HuH-7.5 (cell line): ENCODE measurements at places on chromosomes 7 and 10.

DNA sequence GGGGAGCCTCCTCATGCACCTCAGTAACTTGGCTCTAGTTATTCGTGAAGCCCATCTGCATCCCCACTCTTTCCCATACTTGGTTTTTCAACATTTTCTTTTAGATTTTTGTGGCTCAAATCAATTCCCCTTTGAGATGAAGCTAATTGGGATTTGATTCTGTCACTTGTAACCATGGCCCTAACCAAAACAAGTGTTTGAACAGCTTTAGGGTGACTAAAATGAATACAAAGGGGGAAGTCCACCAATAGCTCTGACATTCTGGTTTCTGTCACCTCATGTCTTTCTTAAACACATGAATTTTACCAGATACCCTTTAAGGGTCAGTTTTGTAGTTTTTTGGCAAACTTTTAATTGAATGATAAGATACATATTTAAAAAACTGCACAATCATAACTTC lies 87.0 kb downstream of the PCGF5 start:
- DNase-seq: no peak

DNA sequence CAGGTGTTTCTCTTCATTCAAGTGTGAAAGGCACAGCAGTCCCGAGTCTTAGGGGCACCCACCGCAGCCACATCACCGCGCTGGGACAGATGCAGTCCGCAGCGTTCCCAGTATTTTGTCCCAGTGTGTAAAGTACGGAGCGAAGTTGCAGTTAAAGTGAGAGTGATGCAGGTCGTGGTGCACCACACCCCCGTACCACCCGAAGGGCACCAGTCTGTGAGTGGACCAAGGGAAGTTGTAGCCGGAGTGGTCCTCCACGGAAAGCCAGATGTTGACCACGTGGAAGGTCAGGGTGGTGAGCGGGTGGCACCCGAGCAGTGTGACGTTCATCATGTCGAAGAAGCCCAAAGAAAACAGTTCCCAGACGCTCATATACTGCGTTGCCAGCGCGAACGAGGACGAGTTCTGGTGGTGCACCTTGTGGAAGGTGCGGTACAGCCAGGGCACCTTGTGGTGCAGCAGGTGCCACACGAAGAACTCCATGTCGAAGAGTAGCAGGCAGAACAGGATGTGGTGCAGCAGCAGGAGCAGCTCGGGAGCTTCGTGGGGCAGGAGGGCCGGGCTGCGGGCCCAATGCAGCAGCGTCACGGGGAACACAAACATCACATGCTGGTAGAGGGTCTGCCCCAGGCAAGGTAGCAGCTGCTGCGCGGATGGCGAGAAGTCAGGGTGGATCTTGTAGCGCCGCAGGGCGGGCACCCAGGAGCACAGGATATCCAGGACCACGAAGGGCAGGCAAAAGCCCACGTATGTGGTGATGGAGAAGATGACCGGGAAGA lies 526 bp downstream of the CH25H start:
- no peak for DNase-seq

DNA sequence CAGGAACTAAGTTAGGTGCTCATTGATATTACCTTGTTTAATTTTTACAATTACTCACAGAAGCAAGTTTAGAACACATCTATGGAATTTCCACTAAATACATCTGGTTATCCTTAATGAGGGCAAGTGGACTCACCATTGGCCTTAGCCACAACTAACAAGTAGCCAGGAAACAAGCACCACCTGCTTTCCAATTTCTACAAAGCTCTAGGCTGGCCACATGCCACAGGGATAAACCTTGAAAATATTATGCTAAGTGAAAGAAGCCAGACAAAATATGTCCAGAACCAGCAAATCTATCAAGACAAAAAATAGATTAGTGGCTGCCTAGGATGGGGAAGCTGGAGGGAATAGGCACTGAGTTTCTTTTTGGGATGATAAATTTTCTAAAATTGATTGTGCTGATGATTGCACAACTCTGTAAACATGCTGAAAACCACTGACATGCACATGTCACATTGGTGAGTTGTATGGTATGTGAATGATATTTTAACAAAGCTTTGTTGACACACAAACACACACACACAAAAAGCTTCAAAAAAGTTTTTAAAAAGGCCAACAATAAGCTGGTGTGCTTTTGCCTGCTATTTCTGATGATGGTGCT lies 179.4 kb downstream of the CPEB3 start:
- DNase-seq: no peak

DNA sequence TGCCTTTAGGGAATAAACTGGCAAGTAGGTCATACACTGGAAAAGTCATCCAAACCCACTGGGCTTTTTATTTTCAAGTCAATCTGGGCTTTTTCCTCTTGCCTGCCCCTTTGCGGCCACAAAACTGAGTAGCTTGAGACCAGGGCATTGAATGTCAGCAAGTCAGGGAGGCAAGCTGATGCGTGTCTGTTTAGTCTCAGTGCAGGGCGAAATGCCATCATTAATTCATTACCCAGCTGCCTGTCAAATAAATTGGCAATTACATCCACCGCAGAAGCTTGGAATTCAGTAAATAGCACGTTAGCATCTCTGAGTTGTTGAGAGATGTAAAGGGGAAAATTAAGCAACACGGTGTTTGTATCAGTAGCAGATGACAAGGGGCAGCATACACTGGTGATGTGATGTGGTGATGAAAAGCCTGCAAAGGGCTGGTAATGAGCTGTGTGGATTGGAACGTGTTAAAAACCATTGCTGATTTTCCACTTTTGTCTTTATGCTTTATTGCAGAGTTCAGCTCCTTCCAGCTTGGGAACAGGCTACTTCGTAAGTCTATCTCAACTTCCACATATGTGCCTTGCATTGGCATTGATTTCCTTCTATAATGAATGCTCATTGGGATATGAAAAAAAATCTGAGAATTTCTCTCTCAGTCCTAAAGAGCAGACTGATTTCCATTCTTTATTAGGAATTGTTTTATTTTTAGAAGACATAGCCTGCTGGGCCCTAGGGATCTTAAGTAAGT lies 535.9 kb downstream of the AUTS2 start:
- DNase-seq: no peak

DNA sequence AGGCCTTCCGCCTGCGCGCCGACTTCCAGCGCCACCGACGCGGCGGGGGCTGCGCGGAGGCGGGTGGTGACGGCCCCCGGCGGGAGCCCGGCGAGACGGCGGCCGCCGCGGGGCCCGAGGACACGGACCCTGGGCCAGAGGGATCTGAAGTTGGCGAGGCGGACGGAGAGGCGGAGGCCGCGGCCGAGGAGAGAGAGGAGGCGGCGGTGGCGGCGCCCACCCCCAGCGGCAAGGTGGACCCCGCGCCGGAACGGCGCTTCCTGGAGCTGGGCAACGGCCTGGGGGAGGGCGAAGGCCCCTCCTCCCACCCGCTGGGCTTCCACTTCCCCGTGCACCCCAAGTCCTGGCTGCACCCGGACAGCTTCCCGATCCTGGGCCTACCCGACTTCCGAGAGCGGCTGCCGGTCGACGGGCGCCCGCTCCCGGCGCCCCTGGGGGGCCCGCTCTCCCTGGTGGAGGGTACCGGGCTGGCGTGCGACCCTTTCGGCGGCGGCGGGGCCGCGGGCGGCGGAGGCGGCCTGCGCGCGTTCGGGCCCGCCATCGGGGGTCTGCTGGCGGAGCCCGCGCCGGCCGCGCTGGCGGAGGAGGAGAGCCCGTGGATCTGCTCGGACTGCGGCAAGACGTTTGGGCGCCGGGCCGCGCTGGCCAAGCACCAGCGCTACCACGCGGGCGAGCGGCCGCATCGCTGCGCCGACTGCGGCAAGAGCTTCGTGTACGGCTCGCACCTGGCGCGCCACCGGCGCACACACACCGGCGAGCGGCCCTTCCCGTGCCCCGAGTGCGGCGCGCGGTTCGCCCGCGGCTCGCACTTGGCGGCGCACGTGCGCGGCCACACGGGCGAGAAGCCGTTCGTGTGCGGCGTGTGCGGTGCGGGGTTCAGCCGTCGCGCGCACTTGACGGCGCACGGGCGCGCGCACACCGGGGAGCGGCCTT lies 16.2 kb downstream of the ZNF316 start:
- DNase-seq: peak; percentile 45

DNA sequence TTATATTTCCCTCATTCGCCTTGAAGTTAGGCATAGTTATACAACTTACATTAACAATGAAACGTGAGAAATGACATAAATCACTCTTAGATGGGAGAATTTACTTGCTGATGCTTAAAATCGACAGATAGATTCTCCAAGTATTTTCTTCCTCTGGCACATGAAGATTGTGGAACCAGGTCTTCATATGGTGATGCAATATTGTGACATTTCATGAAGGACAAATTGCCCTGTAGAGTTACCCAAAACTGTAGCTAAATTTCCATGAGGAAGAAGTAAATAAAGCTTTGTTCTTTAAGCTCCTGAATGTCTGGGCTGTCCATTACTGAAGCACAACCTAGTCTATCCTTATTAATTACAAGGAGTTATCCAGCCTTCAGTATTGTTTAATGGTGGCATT lies 353.1 kb downstream of the THSD7A start:
- DNase-seq: no peak

DNA sequence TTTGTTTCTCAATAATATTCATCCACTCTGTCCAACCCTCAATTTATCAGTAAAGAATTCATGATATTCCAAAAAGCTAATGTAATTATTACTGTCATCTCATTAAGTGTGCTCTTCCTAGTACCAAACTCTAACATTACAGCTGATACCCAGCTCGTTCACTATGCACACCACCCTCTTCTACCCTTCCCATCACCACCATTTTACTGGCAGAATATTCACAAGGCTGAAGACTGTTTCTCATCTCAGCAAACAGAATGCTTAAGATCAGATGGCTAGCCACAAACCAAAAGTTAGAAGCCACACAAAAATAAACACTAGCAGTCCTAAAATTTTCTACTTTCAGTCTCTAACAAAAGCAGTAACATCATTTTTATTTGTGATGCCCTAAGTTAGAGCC lies 121.5 kb downstream of the SRPK2 start:
- no peak for DNase-seq

GRCh38 chr10:13633689-13634088 lies 46.9 kb downstream of the PRPF18 start:
- DNase-seq: no peak

- DNase-seq: no peak
These were observed 79.0 kb upstream of the LSM8 start for GRCh38 chr7:118104812-118105441.

GRCh38 chr10:15069230-15069629 lies 19.3 kb downstream of the ACBD7 start:
- DNase-seq: no peak

DNA sequence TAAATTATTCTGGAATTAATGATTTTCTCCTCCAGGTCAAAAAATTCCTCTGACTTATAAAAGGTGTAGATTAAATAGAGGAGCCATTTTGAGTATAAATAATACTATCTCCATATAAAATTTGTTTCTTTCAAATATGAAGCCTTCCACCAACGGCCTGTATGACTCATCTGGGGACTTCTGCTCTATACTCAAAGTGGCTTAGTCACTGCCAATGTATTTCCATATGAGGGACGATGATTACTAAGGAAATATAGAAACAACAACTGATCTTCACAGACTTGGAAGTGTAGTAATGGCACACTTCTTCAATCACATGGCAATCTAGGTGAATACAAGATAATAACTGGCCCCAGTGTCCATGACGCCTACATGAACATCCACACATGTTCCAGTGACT lies 335.6 kb upstream of the HGF start:
- no peak for DNase-seq
